Natural killer cell treated with Interleukin-12 subunit alpha and Interleukin-12 subunit beta and Interleukin-15 and Interleukin-18, amount 100 ng/mL, for 72 hours (primary cell): ENCODE measurements at places on chromosomes 3 and 15. TPM values are rescaled to one million over a fixed set of nuclear protein-coding genes. Genes with fewer than 3 reads are reported as not detected.

- H3K27ac ChIP-seq: no peak overlapping the region
- H3K4me1 ChIP-seq: no peaks in the 10 kb centered on the region
- H3K27me3 ChIP-seq: peaks cover 17% of the 10 kb centered on the region
- no peak overlapping the region for H3K4me3 ChIP-seq
Observed at GRCh38 chr3:67090474-67090873, 92.4 kb downstream of the KBTBD8 start.

DNA sequence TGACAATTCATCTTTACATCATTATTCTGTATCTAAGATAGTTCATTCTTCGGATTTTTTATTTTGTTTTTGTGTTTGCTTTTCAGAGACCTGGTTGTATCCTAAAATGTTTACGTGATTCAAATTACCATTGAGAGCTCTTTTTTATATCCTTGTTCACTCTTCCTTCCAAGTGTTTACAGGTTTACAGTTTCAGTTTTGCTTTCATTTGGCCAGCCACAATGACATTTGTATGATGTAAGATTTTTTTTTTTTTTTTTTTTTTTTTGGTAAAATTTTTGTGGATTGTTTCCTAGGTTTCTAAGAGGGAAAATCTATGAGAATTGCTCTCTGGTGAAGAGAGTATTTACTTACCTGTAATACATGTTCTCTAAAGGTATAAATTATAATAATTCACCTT, 55.0 kb downstream of the SETD5 start:
- H3K27ac ChIP-seq: peak overlapping the region; percentile 86
- no peak for DNase-seq
- no peaks in the 10 kb centered on the region for H3K27me3 ChIP-seq
- peaks cover 25% of the 10 kb centered on the region for H3K4me1 ChIP-seq

DNA sequence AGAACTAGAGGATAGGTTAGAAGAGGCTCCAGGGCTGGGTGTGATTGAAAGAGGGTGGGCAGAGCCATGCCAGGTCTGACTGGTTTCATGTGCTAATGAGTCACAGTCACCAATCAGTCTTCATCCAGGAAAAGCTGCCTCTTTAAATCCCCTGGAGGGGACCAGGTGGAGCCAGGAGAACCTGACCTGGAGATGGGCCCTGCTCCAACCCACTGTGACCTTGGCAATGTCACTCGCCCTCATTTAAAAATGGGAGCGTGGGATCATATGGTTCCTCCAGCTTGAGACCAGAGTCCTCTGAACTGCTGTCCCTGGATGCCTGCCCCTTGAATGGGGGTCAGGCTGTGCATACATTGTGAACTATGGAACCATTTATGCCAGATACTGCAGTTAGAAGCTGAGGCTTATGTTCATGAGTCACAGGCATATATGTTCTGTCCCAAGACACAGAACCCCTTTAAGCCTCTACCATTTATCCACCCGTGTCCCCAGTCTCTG, 23.0 kb downstream of the HES1 start:
- no peak overlapping the region for H3K27ac ChIP-seq
- peaks cover 60% of the 10 kb centered on the region for H3K27me3 ChIP-seq
- H3K4me3 ChIP-seq: no peak overlapping the region
- H3K4me1 ChIP-seq: no peaks in the 10 kb centered on the region
- H3K36me3 ChIP-seq: no peaks in the 10 kb centered on the region

Gene SMCO1
- total RNA-seq: not detected

DNA sequence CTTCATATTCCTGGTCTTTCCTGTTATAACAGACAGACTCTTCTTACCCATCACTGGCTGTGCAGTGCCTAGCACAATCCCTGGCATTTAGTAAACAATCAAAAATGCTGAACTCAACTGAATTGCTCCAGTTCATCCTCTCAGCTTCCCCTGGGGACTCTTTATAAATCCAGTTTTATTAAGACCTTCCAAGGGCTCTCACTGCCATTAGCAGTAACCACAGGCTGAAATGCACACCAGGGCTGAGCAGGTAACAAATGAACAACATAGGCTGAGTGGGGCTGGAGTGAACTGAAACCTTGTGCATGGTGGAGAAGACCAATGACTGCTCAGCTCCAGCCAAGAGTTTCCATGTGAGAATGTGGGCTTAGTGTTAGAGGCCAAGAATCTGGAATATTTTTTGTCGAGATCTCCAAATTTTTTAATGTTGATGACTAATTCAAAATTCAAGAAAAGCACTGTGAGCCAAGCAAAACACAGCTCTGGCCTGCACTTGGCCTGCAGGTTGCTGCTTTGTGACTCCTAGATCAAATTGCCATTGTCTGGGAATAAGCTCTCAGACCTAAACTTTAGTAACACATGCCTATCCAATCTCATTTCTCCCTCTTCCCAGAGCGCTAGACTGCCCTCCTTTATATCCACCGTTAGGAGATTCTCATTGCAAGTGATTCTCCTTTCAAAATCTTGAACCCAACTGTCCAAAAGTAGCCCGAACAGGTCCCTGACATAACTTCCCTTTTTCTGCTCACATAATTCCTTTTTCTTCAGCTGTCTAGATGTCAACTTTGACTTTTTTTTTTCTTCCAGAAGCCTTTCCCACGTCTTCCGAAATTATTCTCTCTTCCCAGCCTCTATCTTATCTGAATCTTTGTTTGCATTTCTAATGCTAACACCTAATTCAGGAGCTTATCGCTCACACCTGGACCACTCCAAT, 7.4 kb downstream of the SQOR start:
- no peak for DNase-seq
- H3K27ac ChIP-seq: peak overlapping the region; percentile 98
- H3K27me3 ChIP-seq: no peaks in the 10 kb centered on the region
- peak overlapping the region; percentile 64 for H3K4me3 ChIP-seq
- H3K4me1 ChIP-seq: peaks cover 77% of the 10 kb centered on the region

DNA sequence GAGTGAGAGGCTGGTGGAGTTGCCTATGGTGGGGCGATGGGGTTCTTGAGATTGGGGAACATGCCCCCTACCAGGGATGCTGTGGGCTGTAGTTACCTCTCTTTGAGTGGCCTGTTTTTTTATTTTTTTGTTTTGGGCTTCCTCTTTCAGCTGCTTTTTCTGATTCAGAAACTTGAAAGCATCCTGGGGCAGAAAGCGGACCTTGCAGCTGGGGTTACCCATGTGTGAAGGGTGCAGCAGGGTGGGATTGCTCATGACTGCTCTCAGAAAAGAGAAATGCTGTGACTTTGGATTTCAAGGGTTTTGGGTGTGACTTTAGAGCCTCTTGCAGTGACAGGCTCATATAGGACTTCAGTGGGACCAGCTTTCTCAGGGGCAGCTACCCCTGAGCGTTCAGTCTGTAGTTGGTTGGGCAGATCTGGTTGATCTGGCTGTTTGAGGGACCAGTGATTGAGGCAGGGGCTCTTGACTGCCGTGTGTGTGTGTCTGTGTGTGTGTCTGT, 1.8 kb downstream of the LIMD1 start:
- H3K27ac ChIP-seq: peak overlapping the region; percentile 76
- H3K4me3 ChIP-seq: peak overlapping the region; percentile 92
- no peaks in the 10 kb centered on the region for H3K27me3 ChIP-seq
- no peak for DNase-seq
- no peaks in the 10 kb centered on the region for H3K36me3 ChIP-seq
- H3K4me1 ChIP-seq: peaks cover 62% of the 10 kb centered on the region

DNA sequence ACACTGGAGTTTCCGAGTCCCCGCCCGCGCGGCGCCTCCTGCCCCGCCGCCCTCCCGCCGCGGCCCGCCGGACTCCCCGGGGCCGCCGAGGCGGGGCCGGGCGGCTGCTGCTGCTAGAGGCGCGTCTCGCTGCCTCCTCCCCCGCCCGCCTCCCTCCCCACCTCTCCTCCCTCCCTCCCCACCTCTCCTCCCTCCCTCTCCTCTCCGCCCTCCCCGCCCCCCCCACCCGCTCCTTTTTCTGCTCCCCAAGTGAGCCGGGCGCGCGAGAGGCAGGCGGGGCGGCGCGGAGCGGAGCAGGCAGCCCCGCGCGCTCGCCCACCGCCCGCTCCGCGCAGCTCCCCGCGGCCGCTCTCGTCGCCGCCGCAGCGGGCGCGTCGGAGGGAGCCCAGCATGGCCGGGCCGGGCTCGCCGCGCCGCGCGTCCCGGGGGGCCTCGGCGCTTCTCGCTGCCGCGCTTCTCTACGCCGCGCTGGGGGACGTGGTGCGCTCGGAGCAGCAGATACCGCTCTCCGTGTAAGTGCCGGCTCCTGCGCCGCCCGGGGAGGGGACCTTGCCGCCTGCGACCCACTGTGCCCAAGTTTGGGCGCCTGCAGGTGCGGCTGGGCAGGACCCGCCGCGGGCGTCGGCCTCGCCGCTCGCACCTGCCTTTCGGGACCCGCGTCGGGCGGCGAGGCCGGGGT, at the start of gene CACNA2D3:
CACNA2D3 (plus strand) TSS at position 229 of the 679 bp plus-strand sequence.
- peaks cover 6% of the 10 kb centered on the region for H3K36me3 ChIP-seq
- H3K4me1 ChIP-seq: peaks cover 5% of the 10 kb centered on the region
- DNase-seq: no peak
- H3K27me3 ChIP-seq: peaks cover 36% of the 10 kb centered on the region

GRCh38 chr3:174287705-174288104, 571.4 kb upstream of the NAALADL2 start:
- DNase-seq: no peak
- H3K4me3 ChIP-seq: no peak overlapping the region
- no peaks in the 10 kb centered on the region for H3K4me1 ChIP-seq
- H3K27ac ChIP-seq: no peak overlapping the region
- H3K36me3 ChIP-seq: no peaks in the 10 kb centered on the region

DNA sequence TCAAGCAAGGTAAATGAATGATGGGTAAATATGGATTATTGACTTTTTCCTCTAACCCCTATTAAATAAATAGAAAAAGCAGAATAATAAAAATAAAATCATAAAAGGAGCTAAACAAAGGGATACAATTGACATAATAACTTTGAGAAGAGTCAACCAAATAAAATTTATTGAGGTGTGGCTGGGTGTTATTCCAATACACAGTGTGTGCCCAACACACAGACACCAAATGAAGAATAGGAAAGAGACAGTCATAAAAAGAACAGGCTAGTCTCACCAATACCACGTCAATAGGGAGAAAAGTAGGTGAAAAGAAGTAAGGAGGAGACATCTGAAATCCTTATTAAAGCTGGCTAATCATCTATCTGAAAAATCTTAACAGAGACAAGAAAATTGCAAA, 127.1 kb downstream of the ZBBX start:
- no peaks in the 10 kb centered on the region for H3K27me3 ChIP-seq
- H3K4me3 ChIP-seq: no peak overlapping the region
- no peaks in the 10 kb centered on the region for H3K36me3 ChIP-seq
- no peak overlapping the region for H3K27ac ChIP-seq

GRCh38 chr3:21392526-21392925, 358.5 kb downstream of the ZNF385D start:
- H3K27ac ChIP-seq: no peak overlapping the region
- no peaks in the 10 kb centered on the region for H3K4me1 ChIP-seq
- no peak overlapping the region for H3K4me3 ChIP-seq
- H3K36me3 ChIP-seq: no peaks in the 10 kb centered on the region
- no peaks in the 10 kb centered on the region for H3K27me3 ChIP-seq
- DNase-seq: no peak

- no peak for DNase-seq
- no peak overlapping the region for H3K4me3 ChIP-seq
- H3K27ac ChIP-seq: no peak overlapping the region
- H3K4me1 ChIP-seq: peaks cover 5% of the 10 kb centered on the region
- H3K27me3 ChIP-seq: peaks cover 42% of the 10 kb centered on the region
Observed at GRCh38 chr3:169865176-169865767, 4.5 kb downstream of the LRRC31 start.

DNA sequence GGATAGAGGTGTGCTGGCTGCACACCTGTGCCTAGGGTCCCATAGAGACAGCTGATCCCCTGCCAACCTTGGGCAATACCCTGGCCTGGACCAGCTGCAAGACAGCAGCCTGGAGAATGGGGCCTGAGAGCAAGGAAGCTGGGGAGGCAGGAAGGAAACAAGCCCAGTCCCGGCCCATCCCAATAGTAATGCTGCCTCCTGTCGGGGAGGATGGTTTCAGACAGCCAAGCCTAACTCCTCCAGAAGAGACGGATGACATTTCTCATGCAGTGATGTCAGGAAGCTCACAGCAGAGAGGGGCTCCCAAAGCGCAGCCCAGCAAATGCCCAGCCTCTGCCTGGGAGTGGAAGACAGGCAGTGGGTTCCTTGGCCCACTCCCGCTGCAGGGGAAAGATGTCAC, 408.8 kb downstream of the OCA2 start:
- no peak overlapping the region for H3K27ac ChIP-seq
- H3K4me1 ChIP-seq: no peaks in the 10 kb centered on the region
- DNase-seq: no peak
- H3K27me3 ChIP-seq: no peaks in the 10 kb centered on the region
- H3K36me3 ChIP-seq: no peaks in the 10 kb centered on the region

Gene TPRA1
- total RNA-seq: 54.9 TPM

Gene COX5A
- total RNA-seq: 229 TPM

Gene B3GNT5
- 0.36 TPM for total RNA-seq

DNA sequence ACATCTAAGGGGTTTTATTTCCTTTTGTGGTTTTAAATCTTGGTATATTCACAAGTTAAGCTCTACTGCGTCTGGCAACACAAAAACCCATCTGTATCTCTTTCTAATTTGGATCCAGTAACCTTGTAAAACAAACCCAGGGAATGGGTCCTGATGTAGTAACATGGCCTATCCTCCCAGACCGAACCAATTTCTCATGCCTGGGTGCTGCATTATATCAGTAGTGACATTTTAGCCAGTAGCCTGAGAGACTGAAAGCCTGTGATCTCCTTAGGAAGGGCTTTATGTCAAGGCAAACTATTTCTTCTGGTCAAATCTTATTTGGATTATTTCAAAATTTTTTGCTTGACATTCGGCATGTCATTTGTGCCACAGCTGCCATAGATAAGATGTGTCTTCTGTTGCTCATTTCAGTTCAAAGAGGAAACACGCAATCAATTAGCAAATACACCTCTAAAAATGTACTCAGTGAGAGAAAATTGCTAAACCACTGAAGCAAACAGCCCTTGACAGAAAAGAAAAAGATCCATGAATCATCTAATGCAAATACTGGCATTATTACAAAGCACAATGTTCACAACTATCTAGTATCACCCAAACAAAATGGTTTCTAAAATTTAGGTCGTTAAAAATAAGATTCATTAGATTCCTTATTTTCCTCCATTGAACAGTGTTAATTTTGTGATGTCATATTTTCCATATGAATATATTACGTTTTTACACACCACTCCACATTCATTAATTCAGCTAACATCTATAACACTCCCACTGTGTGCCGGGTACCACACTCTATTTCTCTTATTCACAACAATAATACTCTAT, 4.0 kb downstream of the NPTN start:
- peaks cover 43% of the 10 kb centered on the region for H3K4me1 ChIP-seq
- peaks cover 3% of the 10 kb centered on the region for H3K27me3 ChIP-seq
- DNase-seq: no peak
- H3K4me3 ChIP-seq: peak overlapping the region; percentile 8
- no peaks in the 10 kb centered on the region for H3K36me3 ChIP-seq
